NCI-H1694 (cell line): ENCODE measurements at places on chromosomes 2 and 18.

- DNase-seq: no peak
Measured at GRCh38 chr18:13444430-13445240, 226.1 kb downstream of the LDLRAD4 start.

- DNase-seq: no peak
Measured at GRCh38 chr2:96534701-96535181, 1.8 kb upstream of the ARID5A start.

- no peak for DNase-seq
Measured at GRCh38 chr2:78718024-78718423, 307.5 kb upstream of the REG3G start.

DNA sequence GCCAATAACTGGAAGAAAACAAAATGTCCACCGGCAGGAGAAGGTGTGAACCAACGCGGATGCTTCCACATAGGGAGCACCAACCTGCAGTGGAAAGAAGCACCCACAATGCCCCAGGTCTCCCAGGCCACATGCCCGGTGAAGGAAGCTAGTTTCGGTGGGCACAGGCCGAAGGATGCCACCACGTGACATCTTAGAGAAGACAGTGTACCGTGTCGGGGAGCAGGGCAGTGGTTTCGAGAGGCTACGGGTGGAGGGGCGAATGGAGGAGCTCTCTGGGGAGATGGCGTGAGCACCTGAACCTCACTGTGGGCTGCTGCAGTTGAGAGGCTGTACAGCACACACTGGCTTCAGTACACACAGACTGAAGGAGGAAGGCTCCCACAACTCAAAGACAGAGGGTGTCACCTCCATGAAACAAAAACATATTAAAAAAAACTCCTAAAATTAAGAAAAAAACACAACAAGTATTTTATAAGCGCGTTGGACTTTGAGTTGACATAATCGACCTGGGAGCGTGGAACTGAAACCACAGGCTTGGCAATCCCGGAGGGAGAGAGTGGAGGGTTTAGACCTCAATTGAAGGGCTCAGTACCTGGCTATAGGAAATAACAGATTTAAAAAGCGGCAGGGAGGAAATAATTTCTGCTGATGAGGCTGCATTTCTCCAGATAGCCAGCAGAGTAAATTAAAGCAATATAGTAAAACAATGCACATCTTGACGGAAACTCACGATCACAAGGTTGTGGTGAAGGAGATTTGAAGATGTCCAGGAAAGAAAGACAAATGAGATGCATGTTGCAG is 160.1 kb downstream of the RTP5 start:
- DNase-seq: no peak

GRCh38 chr2:232437195-232437571 is 18.8 kb upstream of the ALPI start:
- DNase-seq: no peak

GRCh38 chr2:118945881-118946280 is 3.9 kb downstream of the MARCO start:
- DNase-seq: no peak

GRCh38 chr2:20352581-20353216 is 2.1 kb upstream of the PUM2 start:
- DNase-seq: peak; percentile 51

DNA sequence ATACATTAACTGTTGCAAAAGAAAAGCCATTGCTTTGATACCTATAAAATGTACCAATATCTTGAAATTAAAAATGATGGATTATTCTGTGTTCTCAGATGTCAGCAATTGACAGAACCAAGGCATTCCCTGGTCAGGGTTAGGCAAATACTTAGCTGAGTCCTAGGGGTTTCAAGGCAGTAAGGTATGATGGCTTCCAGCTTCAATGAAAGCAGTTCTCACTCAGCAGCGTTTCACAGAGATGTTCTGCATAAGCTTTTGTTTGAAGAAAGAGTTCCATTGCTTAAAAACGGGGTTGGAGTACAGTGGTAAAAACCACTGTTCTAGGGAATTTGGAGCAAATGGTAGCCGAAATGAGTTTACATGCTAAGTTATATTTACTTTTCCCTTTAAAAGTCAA is 17.0 kb upstream of the KANSL1L start:
- DNase-seq: no peak

DNA sequence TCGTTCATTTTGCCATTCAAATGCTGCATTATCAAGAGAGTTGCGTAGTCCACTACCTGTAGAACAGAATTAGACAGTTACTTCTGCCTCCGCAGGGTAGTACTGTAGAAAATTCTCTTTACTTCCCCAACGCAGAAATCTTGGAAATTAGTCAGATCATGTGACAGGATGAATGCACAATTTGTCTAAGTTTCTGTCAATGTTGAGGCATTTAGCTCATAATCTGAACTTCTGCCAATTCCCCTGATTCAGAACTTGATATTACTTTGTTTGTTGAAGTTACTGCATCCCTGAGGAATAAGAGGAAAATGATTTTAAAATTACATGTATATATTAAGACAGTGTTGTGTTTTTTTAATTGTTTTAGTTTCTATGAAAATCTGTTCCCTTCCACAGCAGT is 83.4 kb downstream of the TTC27 start:
- no peak for DNase-seq

DNA sequence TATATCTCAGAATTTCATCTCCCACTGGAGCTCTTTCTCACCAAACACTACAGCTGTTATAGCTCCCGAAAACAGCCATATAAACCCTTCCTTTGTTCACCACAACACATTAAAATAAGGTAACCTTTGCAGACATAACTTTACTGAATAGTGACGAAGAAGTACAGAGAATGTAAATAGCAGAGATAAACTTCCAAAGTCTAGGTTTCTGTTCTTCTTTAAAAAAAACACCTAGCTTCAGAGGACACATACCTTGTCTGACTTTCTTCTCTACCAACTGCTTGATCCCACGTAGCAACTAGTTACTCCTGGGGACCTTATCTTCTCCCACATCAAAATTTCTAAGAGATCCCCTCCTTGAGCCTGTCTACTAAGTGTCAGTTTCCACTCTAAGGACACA is 32.3 kb downstream of the ATL2 start:
- DNase-seq: no peak

DNA sequence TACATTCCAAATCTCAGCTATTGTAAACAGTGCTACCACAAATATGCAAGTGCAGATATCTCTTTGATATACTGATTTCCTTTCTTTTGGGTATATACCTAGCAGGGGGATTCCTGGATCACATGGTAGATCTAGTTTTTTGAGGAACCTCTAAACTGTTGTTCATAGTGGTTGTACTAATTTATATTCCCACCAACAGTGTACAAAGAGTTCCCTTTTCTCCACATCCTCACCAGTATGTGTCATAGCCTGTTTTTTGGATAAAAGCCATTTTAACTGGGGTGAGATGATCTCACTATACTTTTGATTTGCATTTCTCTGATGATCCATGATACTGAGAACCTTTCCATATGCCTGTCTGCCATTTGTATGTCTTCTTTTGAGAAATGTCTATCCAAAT is 6.3 kb upstream of the CCNT2 start:
- DNase-seq: no peak

- DNase-seq: no peak
Measured at GRCh38 chr2:152175012-152175367, 573 bp downstream of the STAM2 start.

- no peak for DNase-seq
Measured at GRCh38 chr18:23683671-23684070, 5.6 kb upstream of the LAMA3 start.

GRCh38 chr2:1004398-1004797 is 53.7 kb downstream of the SNTG2 start:
- no peak for DNase-seq

DNA sequence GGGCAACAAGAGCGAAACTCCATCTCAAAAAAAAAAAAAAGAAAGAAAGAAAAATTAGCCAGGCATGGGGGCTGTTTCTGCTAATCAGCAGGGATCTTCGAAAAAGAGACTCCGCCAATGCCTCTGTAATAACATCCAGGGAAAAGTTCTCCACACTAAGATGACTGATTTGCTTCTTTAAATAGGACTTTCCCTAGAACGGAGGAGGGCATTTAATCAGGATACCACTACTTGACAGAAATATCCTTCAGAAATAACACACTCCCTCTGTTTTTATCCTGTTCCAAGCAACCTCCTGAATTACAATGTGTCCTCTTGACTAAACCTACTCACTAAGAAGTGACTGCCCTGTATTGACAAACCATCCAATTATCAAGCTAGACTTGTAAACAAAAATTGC is 21.7 kb downstream of the REV1 start:
- DNase-seq: no peak

GRCh38 chr2:64630752-64631151 is 23.0 kb downstream of the SERTAD2 start:
- no peak for DNase-seq

- DNase-seq: no peak
Measured at GRCh38 chr2:105989070-105989469, 205.0 kb downstream of the UXS1 start.

GRCh38 chr18:76136701-76137100 is 358.3 kb downstream of the ZNF516 start:
- DNase-seq: no peak

- DNase-seq: no peak
Measured at GRCh38 chr2:235505181-235505741, 11.4 kb downstream of the AGAP1 start.

DNA sequence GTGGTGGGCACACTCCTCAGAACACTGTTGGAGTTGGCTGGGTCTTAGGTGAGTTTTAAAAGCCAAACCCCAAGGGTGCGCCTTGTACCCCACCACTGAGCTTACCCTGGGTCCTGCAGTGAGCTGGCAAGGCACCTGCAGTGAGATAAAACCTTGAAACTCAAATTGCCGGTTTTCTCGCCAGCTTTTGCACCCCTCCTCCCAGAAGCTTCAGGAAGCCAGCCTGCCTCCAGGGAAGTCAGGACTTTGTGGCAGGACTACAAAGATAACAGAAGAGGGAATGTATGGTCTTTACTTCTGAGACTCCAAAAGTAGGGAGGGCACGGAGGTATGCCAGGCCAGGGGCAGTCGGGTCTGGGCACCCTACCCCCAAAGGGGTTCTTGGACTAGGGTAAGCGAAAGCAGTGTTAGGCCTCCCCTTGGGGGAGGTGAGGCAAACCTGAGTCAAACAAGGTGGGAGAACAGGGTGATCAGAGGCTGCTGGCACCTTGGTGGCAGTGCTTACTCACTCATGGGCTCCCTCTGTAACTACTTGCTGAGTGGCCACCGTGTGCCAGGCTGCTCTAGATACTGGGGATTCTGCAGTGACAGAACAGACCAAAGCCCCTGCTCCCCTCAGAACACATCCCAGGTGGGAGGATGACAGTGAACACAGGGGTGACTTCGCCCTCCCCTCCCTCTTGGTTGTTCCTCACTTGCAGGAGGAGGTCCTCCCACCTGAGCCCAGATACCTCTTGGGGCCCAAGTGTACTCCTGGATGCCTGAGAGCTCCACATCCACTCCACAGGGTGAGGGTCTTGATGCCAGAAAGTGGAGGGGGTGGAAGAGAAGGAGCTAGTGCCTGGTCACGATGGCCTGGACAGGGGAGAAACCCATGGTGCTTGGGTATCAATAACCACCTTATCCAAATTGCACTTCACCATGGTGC is 69.3 kb upstream of the RGPD5 start:
- no peak for DNase-seq

DNA sequence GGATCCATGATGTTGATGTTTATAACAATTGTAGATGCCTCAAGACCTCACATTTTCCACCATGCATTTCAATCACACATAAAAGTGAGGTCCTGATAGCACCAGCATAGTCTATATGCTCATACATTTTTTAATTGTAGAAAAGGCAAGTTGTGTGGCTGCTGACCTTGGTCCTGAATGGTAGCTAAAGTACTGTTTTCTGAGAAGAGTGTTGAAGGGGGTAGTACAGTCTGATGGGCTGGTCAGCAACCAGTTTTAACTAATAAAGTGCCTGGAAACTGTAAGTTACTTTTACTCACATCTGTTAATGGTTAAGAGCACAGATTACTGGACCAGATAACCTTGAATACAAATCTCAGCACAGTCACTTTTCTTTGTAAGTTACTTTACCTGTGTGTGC is 15.9 kb downstream of the ZNF638 start:
- no peak for DNase-seq

DNA sequence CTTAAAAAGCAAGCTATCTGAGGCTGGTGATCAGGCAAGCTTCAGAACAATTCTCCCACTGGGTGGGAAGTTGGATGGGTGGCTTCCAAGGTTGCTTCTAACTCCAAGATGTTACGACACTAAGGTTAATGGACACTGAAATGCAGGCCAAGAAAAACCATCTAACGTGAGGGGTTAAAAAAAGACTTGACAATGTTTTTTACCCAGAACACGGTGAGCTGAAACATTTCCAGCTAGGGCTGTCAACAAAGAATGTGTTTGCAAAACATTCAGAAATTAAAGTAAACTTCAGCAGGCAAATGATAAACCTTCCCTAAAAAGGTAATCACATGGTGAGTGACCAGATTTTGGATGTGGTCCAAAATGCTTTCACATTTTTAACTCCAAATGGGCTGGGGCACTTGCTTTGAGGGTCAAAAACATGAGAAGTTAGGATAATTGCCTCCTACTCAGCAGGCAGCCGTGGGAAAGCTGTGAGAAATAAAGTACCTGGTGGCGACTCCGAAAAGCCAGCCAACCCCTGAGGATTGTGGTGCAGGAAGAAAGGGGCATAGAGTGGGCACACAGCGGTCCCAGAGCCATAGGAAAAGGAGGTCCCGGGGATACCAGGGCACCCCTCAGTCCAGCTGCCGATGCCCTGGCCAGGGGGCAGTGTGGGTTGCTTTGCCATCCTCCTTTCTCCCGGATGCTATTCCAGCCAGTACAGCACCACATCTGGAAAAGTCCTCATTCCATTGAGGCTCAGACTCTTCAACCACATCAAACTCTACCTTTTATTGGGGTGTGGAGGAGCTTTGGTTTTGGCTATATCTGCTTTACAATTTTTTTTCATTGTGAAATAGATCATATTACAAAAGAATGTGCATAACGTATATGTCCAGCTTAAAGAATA is 90.0 kb upstream of the ATL2 start:
- no peak for DNase-seq

GRCh38 chr2:16666449-16666801 is 791 bp upstream of the CYRIA start:
- DNase-seq: no peak

- DNase-seq: no peak
Measured at GRCh38 chr2:222307143-222307756, 8.5 kb upstream of the PAX3 start.

- DNase-seq: no peak
Measured at GRCh38 chr18:9898792-9899549, 13.2 kb downstream of the TXNDC2 start.

DNA sequence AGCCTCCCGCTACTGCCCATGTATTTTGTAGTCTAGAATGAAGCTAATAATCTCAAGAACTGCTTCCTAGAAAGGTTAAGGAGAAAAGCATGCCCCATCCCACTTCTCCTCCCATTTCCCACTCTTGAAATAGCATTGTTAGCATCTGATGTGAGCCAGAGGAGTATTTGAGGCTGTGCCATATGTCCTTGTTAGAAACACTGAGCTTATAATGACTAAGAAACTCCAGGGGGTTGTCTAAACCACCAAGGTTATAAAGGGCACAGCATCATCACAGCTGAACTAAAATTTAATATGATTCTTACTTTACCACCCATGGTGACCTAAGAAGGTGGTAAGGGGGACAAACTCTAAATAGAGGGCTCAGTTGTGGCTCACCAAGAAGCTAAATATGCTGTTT is 16.6 kb downstream of the TSPYL6 start:
- no peak for DNase-seq

GRCh38 chr2:23561088-23561487 is 176.1 kb downstream of the KLHL29 start:
- no peak for DNase-seq
